ENCODE measurements at places on chromosomes 2 and 18.

GRCh38 chr2:172093416-172094293 is 8.3 kb downstream of the DLX1 start:
- H3K27me3 ChIP-seq, result peaks cover 70% of the 10 kb centered on the region
- H3K36me3 ChIP-seq, result no peaks in the 10 kb centered on the region
- DNase-seq, result no peak
- peak overlapping the region; percentile 74 for H3K4me3 ChIP-seq
- no peak overlapping the region for H3K27ac ChIP-seq

DNA sequence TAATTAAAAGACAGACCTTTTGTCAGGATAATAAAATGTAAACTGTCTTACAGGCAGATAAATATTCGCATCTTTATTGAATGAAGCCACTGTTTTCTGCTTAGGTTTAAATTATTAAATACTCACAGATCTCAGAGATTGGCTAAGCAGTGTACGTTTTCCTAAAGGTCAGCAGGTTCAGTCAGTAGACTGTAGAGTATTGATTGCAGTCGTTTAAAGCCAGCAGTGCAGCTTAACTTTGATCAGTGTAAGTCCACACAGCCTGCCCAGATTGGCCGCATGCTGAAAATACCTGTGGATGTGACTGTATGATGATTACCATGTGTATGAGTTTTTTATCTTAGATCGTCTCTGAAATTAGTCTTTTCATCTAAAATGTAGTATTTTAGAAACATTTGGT is 42.3 kb downstream of the ATP9B start:
- H3K27ac ChIP-seq, result no peak overlapping the region
- no peaks in the 10 kb centered on the region for H3K27me3 ChIP-seq
- no peak overlapping the region for H3K4me3 ChIP-seq
- no peak for DNase-seq

DNA sequence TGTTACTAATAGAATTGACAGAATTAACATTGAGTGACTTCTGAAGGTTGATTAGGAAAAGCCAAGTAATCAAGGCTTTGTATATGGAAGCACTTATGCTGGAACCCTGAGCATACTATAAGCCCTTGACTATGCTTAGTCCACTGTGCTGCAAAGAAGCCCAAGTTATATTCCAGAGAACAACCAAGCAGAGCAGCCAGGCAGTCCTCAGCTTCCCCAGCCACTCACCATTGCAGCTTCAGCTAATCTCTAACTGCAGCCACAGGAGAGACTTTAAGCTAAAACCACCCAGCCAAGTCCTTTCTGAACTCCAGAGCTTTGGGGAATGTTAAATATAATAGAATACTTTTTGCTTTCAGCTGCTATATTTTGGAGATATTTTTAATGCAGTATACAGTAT is 164.4 kb upstream of the VWC2L start:
- no peak overlapping the region for H3K4me3 ChIP-seq
- no peak for DNase-seq
- no peaks in the 10 kb centered on the region for H3K4me1 ChIP-seq
- H3K27ac ChIP-seq, result no peak overlapping the region
- H3K27me3 ChIP-seq, result no peaks in the 10 kb centered on the region

DNA sequence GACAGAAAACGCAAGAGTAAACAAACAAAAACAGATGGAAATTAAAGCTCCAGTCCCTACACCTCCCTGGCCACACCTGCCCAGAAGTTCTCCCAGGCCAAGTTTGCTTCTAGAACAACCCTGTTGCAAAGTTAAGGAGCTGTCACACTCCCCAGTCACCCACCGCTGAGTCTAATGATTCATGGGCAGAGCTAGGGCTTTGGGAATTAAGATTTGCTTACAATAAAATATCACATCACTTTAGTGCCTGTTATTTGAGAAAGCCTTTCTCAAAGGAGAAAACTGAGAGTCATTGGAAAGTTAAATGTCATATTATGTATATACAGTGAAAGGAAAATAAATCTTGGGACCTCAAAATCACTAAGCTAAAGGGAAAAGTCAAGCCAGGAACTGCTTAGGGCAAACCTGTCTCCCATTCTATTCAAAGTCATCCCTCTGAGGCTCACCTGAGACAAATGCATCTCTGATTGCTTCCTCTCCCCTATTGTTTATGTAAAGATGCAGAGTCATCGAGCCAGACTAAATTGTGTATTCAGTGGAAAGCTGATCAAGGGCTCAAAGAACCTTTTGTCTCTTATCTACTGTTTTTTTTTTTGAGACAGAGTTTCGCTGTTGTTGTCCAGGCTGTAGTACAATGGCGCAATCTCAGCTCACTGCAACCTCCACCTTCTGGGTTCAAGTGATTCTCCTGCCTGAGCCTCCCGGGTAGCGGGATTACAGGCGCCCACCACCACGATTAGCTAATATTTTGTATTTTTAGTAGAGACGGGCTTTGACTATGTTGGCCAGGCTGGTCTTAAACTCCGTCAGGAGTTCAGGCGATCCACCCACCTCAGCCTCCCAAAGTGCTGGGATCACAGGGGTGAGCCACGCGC is 2.8 kb downstream of the CRYGB start:
- no peaks in the 10 kb centered on the region for H3K27me3 ChIP-seq
- no peak for DNase-seq
- no peak overlapping the region for H3K4me3 ChIP-seq
- H3K27ac ChIP-seq, result no peak overlapping the region
- no peaks in the 10 kb centered on the region for H3K36me3 ChIP-seq
- no peaks in the 10 kb centered on the region for H3K4me1 ChIP-seq

GRCh38 chr2:37573451-37574388 is 97.7 kb downstream of the CDC42EP3 start:
- H3K4me3 ChIP-seq, result no peak overlapping the region
- peaks cover 44% of the 10 kb centered on the region for H3K4me1 ChIP-seq
- no peak for DNase-seq
- no peaks in the 10 kb centered on the region for H3K36me3 ChIP-seq

DNA sequence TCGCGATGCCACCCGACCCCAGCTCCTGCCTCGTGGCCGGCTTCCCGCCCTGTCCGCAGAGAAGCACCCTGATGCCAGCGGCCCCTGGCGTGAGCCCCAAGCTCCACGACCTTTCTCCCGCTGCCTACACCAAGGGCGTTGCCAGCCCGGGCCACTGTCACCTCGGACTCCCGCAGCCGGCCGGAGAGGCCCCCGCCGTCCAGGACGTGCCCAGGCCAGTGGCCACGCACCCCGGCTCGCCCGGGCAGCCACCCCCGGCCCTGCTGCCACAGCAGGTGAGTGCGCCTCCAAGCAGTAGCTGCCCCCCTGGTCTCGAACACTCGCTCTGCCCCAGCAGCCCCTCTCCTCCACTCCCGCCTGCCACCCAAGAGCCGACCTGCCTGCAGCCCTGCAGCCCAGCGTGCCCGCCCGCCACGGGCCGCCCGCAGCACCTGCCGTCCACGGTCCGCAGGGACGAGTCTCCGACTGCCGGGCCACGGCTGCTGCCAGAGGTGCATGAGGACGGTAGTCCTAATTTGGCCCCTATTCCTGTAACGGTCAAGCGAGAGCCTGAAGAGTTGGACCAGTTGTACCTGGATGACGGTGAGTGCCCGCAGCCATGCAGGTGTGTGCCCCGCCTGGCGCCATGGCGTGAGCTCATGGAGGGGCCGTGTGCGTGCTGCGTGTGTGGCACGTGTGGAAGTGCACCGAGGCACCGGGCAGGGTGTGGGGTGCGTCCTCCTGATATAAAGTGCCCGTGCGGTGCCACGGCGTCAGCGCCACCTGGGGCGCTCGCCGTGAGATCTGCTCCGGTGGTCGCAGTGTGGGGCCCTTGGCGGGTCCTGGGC is 90.8 kb downstream of the NFATC1 start:
- peak overlapping the region; percentile 52 for H3K27ac ChIP-seq
- peaks cover 10% of the 10 kb centered on the region for H3K4me1 ChIP-seq
- H3K36me3 ChIP-seq, result peaks cover 12% of the 10 kb centered on the region
- no peak for DNase-seq
- H3K4me3 ChIP-seq, result peak overlapping the region; percentile 69

- DNase-seq, result no peak
- no peaks in the 10 kb centered on the region for H3K36me3 ChIP-seq
- H3K27me3 ChIP-seq, result no peaks in the 10 kb centered on the region
- no peak overlapping the region for H3K4me3 ChIP-seq
Observed at GRCh38 chr2:160576054-160576499, 82.5 kb upstream of the RBMS1 start.

DNA sequence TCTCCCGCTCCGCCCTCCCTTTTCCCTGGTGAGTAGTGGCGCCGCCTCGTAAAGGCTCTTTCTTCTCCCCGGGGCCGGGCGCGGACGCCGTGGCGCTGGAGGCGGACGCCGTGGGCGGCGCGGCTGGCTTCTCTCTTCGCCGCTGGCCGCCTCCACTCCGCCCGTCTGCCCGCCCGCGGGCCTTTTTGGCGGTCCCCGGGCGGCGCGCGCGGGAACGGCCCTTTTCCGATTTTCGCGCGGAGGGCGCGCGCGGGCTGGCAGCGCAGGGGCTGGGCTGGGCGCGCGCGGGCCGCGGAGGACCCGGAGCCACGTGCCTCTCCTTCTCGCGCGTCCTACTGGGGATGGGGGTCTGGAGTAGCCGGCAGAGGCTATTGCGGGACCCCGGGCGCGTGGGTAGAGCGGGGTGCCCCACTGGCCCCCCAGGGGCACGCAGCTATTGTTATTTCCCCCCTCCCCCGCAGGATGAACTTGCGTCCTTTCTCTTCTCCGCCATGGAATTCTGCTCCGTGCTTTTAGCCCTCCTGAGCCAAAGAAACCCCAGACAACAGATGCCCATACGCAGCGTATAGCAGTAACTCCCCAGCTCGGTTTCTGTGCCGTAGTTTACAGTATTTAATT is 472 bp downstream of the SLC20A1 start:
- H3K27ac ChIP-seq, result peak overlapping the region; percentile 96
- peak overlapping the region; percentile 95 for H3K4me3 ChIP-seq
- H3K4me1 ChIP-seq, result peaks cover 53% of the 10 kb centered on the region
- no peaks in the 10 kb centered on the region for H3K27me3 ChIP-seq
- peaks cover 5% of the 10 kb centered on the region for H3K36me3 ChIP-seq
- DNase-seq, result no peak

GRCh38 chr2:38737925-38738324 is 13.2 kb downstream of the SRSF7 start:
- H3K27me3 ChIP-seq, result no peaks in the 10 kb centered on the region
- H3K36me3 ChIP-seq, result peaks cover 23% of the 10 kb centered on the region
- H3K4me3 ChIP-seq, result no peak overlapping the region
- no peak overlapping the region for H3K27ac ChIP-seq

DNA sequence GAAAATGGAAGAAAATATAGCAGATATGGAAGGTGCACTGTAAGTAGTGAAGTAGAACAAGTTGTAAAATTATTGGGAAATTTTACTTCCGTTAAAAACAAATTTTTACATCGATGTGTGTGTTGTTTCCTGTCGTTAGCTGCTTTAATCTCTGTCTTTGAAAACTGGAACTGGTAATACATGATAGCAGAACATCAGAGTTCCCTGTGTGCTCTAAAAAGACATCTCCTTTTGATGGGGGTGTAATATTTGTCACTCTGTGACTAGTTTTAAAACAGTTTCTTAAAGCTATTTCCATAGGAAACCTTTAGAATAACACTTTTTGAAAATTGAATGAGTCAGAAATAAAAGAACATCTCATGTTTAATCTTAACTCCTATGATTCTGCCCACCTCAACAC is 43.5 kb downstream of the COX7A2L start:
- peaks cover 9% of the 10 kb centered on the region for H3K36me3 ChIP-seq
- no peak overlapping the region for H3K27ac ChIP-seq
- DNase-seq, result no peak
- H3K27me3 ChIP-seq, result no peaks in the 10 kb centered on the region

DNA sequence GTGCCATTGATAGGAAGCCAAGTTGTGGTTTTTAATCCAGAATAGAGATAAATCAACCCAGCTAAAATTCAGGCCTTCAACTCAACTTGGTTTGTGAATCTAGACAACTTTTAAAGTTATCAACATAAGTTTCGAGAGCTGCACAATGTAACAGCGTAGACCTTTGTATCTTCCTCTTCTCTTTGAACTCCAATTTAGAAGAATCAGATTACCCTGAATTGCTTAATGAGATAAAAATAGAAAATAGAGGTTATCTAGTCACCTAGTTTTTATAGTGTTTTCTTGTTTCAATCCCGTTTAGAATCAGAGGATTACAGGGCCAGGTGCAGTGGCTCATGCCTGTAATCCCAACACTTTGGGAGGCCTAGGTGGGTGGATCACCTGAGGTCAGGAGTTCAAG is 12.3 kb downstream of the MOGAT1 start:
- H3K4me1 ChIP-seq, result peaks cover 6% of the 10 kb centered on the region
- no peak for DNase-seq
- no peak overlapping the region for H3K4me3 ChIP-seq
- H3K27me3 ChIP-seq, result no peaks in the 10 kb centered on the region
- no peak overlapping the region for H3K27ac ChIP-seq

- no peak for DNase-seq
- peaks cover 4% of the 10 kb centered on the region for H3K4me1 ChIP-seq
- no peaks in the 10 kb centered on the region for H3K27me3 ChIP-seq
- no peak overlapping the region for H3K4me3 ChIP-seq
- H3K27ac ChIP-seq, result peak overlapping the region; percentile 58
Observed at GRCh38 chr2:37506407-37507050, 162.1 kb downstream of the QPCT start.

- H3K4me3 ChIP-seq, result no peak overlapping the region
- H3K27me3 ChIP-seq, result no peaks in the 10 kb centered on the region
- no peaks in the 10 kb centered on the region for H3K36me3 ChIP-seq
- DNase-seq, result no peak
- H3K27ac ChIP-seq, result no peak overlapping the region
Observed at GRCh38 chr2:205889114-205889513, 196.9 kb downstream of the INO80D start.

DNA sequence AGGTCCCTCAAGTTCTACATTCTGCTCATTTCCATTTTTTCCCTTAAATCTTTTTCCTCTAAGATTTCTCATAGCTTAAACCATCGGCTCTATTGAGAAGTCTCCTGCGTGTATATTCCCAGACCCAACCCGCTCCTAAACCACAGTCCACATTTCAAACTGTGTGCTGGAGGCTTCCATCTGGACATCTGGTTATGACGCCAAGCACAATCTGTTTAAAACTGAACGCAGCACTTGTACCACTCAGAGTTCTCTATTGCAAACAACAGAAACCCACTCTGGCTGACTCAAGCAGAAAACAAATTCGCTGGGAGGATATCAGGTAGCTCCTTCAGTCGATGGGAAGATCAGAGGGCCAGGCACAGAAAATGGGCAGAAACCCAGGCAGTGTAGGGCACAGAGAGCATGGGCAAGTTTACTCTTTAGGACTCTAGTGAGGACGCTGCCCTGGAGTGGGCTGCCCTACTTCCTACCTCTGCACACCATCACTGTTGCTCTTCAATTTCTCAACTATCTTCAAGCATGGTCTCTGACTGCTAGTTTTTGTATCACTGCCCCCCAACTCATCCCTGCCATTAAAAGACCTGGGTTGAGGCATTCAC is 5.6 kb upstream of the EML4 start:
- no peak overlapping the region for H3K27ac ChIP-seq
- DNase-seq, result no peak
- no peaks in the 10 kb centered on the region for H3K27me3 ChIP-seq
- H3K36me3 ChIP-seq, result no peaks in the 10 kb centered on the region
- no peak overlapping the region for H3K4me3 ChIP-seq
- H3K4me1 ChIP-seq, result peaks cover 8% of the 10 kb centered on the region

DNA sequence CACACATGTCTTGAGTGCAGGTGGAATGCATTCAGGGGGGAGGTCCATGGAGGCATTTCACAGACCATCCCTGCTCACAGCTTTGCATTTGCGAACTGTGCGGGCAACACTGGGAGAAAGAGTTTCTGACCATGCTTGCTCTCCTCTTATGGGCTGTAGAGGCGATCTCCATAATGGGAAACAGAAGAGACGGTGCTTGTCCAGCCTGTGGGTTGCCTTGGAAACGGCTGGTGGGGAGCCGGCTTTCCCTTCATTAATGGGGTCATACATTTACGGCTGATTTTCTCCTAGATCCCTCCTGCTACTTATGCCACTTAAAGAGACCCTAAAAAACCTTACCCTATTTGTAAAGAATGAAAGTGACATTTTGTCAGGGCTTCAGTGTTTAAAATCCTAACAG is 147.4 kb downstream of the SOX11 start:
- H3K27me3 ChIP-seq, result no peaks in the 10 kb centered on the region
- no peaks in the 10 kb centered on the region for H3K36me3 ChIP-seq
- H3K4me1 ChIP-seq, result no peaks in the 10 kb centered on the region
- H3K4me3 ChIP-seq, result no peak overlapping the region
- no peak overlapping the region for H3K27ac ChIP-seq

Data from thoracic aorta (tissue), 2 donors.